ENCODE measurements at places on chromosomes 11 and 22. TPM values are rescaled to one million over a fixed set of nuclear protein-coding genes. Genes with fewer than 3 reads are reported as not detected.

Gene NPTXR
- 2.5 TPM for polyA plus RNA-seq

Gene CHEK2
- 9.4 TPM for polyA plus RNA-seq

Gene LSP1
- not detected for polyA plus RNA-seq

Gene ARHGAP8
- polyA plus RNA-seq, result 0.18 TPM

Gene ADM
- 569 TPM for polyA plus RNA-seq

Gene ZNF214
- polyA plus RNA-seq, result 1.8 TPM

Gene C11orf97
- polyA plus RNA-seq, result not detected

Gene RAG2
- not detected for polyA plus RNA-seq

Gene PTS
- polyA plus RNA-seq, result 53.4 TPM

Gene BDNF
- 62.6 TPM for polyA plus RNA-seq

Gene ARAP1
- 74.5 TPM for polyA plus RNA-seq

Gene CNGA4
- polyA plus RNA-seq, result 0.11 TPM

Gene CCDC15
- 1.3 TPM for polyA plus RNA-seq

Gene CNTN5
- not detected for polyA plus RNA-seq

Gene EHF
- not detected for polyA plus RNA-seq

Gene GPR83
- 0.04 TPM for polyA plus RNA-seq

Gene SPA17
- 2.9 TPM for polyA plus RNA-seq

Gene NUDT8
- polyA plus RNA-seq, result 1.3 TPM

Gene SYCE3
- not detected for polyA plus RNA-seq

Gene SCGB1C1
- not detected for polyA plus RNA-seq
